ENCODE measurements at places on chromosomes 3 and 15. TPM values are rescaled to one million over a fixed set of nuclear protein-coding genes. Genes with fewer than 3 reads are reported as not detected.
A peak's percentile ranks its signal among the peaks of the same experiment; 100 is the strongest.

GRCh38 chr3:164879201-164879600 lies 199.1 kb downstream of the SI start:
- DNase-seq: no peak

GRCh38 chr3:50519471-50520089 lies 16.1 kb upstream of the CACNA2D2 start:
- no peak for DNase-seq

The ANKRD63 gene
- not detected for polyA plus RNA-seq

The CCK gene
- not detected for polyA plus RNA-seq

GRCh38 chr3:46947981-46948791 lies 28.4 kb downstream of the CCDC12 start:
- no peak for DNase-seq

DNA sequence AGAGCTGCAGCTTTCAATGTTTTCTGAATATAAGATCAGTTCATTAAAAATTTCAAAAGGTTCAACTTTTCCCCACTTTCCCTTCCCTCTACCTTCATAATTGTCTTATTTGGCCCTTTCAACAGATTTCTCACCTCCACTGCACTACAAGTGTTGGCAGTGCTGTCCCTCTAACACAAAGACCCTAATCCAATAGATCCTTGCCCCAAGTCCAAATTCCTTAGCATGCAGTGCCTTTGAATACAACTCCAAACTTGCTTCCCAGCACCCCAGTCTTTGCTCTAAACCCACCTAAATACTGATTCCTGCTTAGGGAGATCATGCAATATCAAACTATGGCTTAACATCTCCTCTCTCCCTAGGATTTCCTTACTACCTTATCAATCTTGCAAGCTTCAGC lies 43.9 kb downstream of the TJP1 start:
- no peak for DNase-seq

GRCh38 chr3:128277378-128278069 lies 124.2 kb downstream of the EEFSEC start:
- no peak for DNase-seq

DNA sequence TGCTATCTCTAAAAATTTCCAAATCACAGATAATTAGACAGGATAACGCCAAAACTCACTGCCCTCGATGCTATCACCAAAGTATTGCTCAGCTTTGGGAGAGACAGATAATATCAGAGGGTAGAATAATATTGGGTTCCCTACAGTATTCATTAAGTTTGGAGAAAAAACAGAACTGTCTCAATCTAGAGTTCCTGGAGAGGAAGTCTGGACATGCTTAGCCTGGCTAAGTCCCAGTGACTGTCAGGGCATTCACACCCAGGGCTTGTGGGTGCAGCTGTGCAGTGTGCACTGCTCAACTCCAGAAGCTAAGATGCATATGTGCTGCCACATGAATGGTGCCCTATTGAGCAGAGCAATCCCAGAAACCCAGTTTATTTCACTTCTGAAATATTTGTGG lies 459.6 kb upstream of the DPH6 start:
- no peak for DNase-seq

DNA sequence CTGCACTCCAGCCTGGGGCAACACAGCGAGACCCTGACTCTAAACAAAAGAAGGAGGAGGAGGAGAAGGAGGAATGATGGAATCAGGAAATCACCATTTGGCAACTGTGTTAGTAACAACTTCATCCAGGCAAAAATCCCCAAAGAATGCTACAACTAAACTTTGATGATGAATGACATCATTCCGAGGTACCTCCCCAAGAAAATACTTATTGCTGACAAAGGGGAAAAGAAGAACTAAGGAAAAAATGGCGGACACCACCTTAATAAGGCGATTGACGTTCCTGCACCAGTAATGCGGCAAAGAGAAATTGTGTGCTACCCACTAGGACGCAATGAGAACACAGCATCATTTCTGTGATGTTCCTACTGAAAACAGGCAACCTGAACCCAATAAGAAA lies 78.2 kb upstream of the SLC6A11 start:
- DNase-seq: no peak

DNA sequence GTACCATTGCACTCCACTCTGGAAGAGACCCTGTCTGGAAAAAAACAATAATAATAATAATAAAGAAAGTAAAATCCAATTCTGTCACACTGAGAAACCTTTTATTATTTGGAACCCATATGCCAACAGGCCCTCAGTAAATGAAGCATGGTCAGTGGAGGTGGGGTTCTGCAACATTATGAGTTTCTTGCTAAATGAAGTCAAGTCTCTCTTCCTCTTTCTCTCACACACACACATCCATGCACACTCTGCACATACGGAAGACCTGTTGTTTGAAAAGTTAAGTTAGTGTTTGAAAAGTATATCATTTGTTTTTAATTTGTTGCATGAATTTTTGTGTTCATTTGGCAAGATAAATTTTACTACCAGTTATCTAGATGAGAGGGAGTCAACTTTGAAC lies 27.8 kb downstream of the GAP43 start:
- DNase-seq: no peak

DNA sequence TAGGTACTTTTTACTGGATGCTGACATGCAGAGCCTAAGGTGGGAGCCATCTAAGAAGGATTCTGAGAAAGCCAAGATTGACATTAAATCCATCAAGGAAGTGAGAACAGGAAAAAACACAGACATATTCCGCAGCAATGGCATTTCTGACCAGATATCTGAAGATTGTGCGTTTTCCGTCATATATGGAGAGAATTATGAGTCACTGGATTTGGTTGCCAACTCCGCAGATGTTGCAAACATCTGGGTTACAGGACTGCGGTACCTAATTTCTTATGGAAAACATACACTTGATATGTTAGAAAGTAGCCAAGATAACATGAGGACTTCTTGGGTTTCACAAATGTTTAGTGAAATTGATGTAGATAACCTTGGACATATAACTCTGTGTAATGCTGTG lies 125.1 kb downstream of the PLCL2 start:
- DNase-seq: no peak

DNA sequence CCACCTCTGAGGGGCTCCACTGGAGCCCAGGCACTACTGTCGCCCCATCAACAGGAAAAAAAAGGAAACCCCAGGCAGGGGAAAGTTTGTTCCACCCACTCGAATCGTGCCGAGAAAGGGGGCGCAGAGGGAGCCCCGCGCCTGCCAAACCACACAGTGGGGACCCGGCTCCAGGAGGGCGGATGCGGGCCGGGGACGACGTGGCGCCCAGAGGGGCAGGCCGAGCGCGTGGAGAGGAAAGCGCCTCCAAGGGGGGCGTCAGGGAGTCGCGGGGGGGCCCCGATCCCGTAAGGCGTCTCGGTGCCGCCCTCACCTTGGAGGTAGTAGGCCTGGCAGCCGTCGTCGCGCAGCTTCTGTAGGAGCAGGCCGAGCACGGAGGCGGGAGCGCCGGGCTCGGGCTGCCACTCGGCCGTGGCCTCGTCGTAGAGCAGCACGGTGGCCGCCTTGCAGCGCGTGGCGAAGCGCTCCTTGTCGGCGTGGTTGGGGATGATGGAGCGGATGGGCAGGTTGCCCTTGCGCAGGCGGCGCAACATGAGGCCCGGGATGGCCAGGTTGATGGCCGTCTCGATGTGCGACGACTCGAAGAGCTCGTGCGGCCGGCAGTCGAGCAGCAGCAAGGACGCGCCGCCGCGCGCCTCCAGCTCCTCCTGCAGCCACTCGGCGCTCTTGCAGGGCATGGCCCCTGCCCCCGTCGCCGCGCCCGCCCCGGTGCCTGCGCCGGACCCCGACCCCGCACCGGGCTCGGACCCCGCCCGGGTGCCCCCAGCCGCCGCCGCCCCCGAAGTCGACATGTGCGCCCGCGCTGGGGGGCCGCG lies 627 bp downstream of the DUSP7 start:
- DNase-seq: no peak

DNA sequence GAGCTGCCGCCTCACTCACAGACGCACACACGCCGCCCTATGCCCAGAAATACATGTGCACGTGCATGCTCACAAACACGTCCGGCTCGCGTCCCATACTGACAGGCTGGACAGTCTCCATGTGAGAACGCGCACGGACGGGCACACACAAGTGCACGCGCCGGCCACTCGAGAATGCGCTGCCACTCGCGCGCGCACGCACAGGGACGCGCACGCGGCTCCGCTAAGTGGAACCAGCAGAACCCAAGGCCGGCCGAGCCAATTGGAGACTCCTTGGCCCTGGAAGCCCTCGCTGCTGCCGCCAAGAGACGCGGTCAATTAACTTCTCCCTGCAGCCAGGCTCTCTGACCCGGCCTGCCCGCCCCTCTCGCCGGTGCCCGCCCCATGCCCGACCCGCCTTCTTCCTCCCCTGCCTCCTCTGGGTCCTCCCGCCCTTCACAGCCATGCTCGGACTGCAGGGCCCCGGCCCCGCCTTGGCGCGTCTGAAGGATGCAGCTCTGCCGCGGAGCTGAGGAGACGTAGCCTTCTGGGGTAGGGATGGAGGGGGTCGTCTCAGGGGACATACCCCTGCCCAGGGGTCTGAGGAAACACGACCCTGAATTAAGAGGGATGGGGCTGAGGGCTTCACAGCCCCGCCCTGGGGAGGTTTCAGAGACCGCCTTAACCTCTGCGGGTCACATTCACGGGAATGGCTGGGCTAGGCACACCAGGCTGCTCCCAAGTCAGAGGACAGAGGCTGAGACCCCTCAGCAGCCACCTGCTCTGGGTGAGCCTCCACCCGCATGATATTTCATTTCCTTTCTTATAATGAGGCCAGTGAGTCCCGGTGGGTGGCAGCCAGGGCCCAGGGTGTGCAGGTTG lies 15.0 kb downstream of the PTH1R start:
- DNase-seq: peak; percentile 75

The PRSS50 gene
- polyA plus RNA-seq: 0.88 TPM

GRCh38 chr15:76682833-76683232 lies 222.3 kb downstream of the SCAPER start:
- no peak for DNase-seq

GRCh38 chr3:128572644-128573105 lies 77.9 kb downstream of the RPN1 start:
- DNase-seq: no peak

All from right lung (tissue), 10 donors.